ENCODE measurements at places on chromosomes 6 and 20.

GRCh38 chr20:49808753-49809152, 3.9 kb upstream of the SLC9A8 start:
- DNase-seq = no peak

DNA sequence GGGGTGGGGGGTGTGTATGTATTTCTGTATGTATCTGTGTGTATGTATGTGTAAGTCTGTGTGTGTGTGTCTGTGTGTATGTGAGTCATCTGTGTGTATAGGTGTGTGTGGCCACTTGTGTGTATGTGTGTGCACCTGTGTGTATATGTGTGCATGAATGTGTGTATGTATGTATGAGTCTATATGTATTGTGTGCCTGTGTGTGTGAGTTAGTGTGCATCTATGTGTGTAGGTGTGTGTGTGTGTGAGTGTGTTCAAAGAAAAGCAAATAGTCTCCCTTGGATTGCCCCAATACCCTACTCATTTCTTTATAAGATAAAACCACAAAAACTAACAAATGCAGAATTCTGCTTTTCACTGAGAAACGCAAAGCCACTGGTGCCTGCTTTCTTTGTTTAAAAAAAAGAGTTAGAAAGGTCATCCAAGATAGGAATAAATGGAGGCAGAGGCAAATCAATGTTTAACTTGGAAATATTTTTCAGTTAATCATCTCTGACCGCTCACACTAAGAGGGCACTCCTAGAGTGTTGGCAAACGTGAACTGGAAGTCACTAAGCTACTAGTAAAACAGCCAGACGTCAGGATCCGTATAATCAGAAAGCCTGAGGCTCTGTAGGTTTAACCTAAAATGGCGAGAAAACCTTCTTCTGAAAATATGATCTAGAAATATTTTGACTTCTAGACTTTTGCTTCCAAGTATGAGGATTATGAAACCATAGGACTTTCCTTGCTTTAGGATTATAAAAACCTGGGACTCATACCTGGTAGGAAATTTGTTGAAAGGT, 37.4 kb upstream of the JAG1 start:
- DNase-seq = no peak

- no peak for DNase-seq
Observed at GRCh38 chr6:423799-424345, 32.3 kb downstream of the IRF4 start.

GRCh38 chr6:45988635-45989034, 27.0 kb downstream of the CLIC5 start:
- no peak for DNase-seq

DNA sequence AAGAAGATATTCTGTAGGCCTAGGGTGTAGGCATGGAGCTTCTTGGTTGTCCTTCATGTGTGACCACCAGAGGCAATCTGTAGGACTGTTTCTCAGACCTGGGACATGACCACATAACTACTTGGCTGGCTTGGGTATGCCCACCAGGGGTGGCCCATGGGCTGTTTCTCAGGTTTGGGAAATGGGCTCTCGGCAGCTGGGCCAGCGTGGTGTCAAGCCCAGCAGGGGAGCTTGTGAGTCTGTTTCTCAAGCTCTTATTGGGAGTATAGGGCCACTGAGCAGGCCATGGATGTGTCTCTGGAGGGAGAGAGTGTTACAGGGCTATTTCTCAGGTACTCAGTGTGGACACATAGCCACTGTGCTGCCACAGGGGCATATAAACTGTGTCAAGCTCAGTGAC, 2.5 kb upstream of the SEMG2 start:
- DNase-seq = no peak

- no peak for DNase-seq
Observed at GRCh38 chr6:157906537-157907061, 75.1 kb upstream of the SYNJ2 start.

DNA sequence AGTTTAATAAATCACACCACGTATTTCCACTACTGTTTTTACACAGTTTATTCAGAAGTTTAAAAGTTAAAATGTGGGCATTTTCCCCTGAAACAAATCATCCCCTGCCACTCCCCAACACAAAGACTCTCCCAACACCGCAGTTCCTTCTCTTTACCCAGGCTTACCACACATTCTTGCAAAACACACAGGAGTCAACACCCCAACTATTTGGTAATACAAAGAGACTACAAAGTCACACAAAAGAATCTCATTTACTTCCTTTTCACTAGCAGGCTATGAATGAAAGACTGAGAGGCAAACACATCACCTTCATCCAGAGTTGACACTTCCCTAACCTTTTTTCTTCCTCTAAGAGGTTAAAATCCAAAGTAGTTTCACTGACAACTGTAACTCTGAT, 51.1 kb downstream of the KCTD20 start:
- DNase-seq = no peak

GRCh38 chr6:54284161-54284860, 23.9 kb upstream of the TINAG start:
- no peak for DNase-seq

Data from fibroblast of skin of abdomen (primary cell).